Testis (tissue), 5 donors: ENCODE measurements at places on chromosomes 5 and 9.

DNA sequence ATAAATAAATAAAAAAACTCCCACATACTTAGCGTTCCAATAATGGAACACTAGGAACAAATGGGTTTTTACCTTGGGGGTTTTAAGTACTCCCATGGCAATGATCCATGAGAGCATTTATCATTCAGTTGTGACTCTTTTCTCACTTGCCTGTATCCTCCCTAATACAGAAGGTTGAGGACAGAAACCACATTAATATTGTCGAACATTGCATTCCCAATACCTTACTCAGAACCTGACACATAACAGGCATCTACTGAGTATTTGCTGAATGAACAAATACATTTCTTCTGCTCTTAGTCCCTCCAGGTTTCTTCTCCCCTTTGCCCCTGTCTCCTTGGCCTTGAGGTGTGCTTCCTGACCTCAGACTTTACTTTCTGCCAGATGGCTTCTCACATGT lies 175.9 kb downstream of the CEMIP2 start:
- H3K27ac ChIP-seq, result no peak overlapping the region
- H3K36me3 ChIP-seq, result no peaks in the 10 kb centered on the region
- H3K4me1 ChIP-seq, result no peaks in the 10 kb centered on the region

GRCh38 chr5:126508251-126508961 lies 85.2 kb downstream of the GRAMD2B start:
- no peak for DNase-seq
- no peaks in the 10 kb centered on the region for H3K27me3 ChIP-seq
- H3K36me3 ChIP-seq, result no peaks in the 10 kb centered on the region
- H3K4me3 ChIP-seq, result no peak overlapping the region
- H3K27ac ChIP-seq, result peak overlapping the region; percentile 67

DNA sequence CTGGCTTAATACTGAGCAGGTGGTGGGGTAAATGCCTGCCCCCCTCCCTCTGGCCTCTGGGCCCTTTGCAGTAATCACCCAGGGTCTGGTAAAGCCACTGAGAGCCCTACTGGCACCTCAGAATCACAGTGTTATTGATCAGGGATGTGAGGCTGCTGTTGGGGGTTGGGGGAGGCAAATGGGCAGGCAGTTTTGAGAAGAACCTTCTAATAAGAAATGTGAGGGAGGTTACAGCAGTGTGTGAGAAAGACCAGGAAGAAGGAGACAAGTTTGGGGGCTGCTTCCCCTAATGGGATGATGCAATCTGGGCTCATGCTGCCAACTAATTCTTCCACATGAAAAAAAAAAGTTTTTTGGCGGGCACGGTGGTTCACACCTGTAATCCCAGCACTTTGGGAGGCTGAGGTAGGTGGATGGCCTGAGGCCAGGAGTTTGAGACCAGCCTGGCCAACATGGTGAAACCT lies 3.1 kb upstream of the B4GALT7 start:
- H3K36me3 ChIP-seq, result no peaks in the 10 kb centered on the region
- DNase-seq, result no peak
- no peak overlapping the region for H3K27ac ChIP-seq
- H3K4me1 ChIP-seq, result peaks cover 33% of the 10 kb centered on the region

DNA sequence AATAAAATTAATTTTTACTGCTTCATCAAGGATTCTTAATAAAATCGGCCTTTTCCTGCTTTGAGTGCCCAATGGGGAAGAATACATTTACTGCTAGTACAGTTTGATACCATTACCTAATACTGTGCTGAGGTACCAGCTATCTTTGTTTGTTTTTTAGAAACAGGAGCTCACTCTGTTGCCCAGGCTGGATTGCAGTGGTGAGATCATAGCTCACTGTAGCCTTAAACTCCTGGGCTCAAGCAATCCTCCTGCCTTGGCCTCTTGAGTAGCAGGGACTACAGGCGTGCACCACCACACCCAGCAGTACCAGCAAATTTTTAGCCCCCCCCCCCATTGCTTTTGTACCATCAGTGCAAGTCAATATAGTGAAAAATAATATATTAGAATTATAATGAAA lies 13.6 kb upstream of the ANKHD1 start:
- no peaks in the 10 kb centered on the region for H3K27me3 ChIP-seq
- no peak overlapping the region for H3K27ac ChIP-seq
- no peaks in the 10 kb centered on the region for H3K36me3 ChIP-seq
- H3K4me1 ChIP-seq, result no peaks in the 10 kb centered on the region
- DNase-seq, result no peak
- no peak overlapping the region for H3K4me3 ChIP-seq

DNA sequence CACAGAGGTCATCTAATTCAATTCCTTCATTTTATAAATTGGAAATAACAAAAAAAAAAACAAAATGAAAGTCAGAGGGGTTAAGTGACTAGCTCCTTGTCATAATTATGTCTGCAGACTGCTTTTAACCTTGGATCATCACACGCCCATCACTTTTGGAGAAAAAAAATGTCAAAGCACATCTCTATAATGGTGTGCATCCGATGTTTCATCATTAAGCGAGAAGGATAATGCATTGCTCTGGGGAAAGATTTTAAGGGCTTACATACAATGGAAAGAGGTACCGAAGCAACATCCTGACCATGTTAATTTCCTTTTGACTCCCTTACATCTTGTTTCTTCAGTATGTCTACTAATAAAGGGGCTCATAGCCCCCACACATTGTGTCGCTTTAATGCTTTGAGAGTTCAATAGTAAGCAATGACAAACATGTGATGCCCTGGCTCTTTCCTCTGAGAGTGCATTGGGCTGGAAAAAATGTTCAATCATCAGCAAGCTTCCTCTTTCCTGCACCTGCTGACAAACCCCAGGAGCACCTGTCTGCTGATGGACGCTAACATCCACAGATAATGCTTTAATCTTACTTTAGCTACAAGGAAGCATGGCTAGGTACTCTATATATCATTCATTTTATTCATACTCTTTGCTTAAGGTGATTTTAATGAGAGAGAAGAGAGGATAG lies 242.2 kb downstream of the SMARCA2 start:
- no peaks in the 10 kb centered on the region for H3K36me3 ChIP-seq
- peaks cover 3% of the 10 kb centered on the region for H3K4me1 ChIP-seq
- no peaks in the 10 kb centered on the region for H3K27me3 ChIP-seq
- H3K27ac ChIP-seq, result no peak overlapping the region
- DNase-seq, result no peak
- no peak overlapping the region for H3K4me3 ChIP-seq

- no peak overlapping the region for H3K4me3 ChIP-seq
- no peaks in the 10 kb centered on the region for H3K36me3 ChIP-seq
- peak; percentile 87 for DNase-seq
- no peak overlapping the region for H3K27ac ChIP-seq
- no peaks in the 10 kb centered on the region for H3K27me3 ChIP-seq
These were observed 13.2 kb upstream of the AQP7 start for GRCh38 chr9:33415501-33416038.

GRCh38 chr5:158410976-158411375 lies 552.0 kb upstream of the CLINT1 start:
- H3K27me3 ChIP-seq, result no peaks in the 10 kb centered on the region
- no peak overlapping the region for H3K27ac ChIP-seq
- no peak overlapping the region for H3K4me3 ChIP-seq
- no peaks in the 10 kb centered on the region for H3K36me3 ChIP-seq
- peaks cover 5% of the 10 kb centered on the region for H3K4me1 ChIP-seq
- no peak for DNase-seq

DNA sequence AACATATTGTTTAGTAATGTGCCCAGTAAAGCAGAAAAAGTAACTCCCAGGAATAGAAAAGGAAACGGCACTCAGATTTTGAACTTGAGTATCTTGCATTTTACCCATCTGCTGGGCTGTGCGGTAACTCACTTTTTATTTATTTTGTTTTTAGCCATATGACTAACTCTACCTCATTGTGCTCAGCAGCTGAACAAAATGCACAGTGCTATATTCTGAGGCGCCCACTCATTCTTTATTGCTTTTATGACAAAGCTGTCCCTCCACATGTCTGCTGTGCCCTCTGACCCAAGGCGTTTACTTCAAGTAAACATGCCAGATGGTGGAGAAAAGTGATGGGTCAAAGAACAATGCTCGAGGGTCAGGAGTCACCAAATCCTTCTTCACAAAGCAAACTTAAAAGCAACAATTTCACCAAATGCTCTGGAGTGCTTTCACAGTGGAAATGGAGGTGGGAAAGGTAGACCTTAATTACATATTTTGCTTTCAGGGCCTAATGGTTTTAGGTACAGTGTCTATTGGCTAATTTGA lies 215.2 kb upstream of the ELAVL2 start:
- H3K4me1 ChIP-seq, result no peaks in the 10 kb centered on the region
- no peaks in the 10 kb centered on the region for H3K27me3 ChIP-seq
- no peak overlapping the region for H3K27ac ChIP-seq
- DNase-seq, result no peak
- H3K36me3 ChIP-seq, result no peaks in the 10 kb centered on the region

GRCh38 chr5:167886196-167886595 lies 405.2 kb upstream of the WWC1 start:
- H3K4me3 ChIP-seq, result no peak overlapping the region
- no peaks in the 10 kb centered on the region for H3K4me1 ChIP-seq
- no peaks in the 10 kb centered on the region for H3K36me3 ChIP-seq
- H3K27ac ChIP-seq, result no peak overlapping the region
- no peaks in the 10 kb centered on the region for H3K27me3 ChIP-seq

GRCh38 chr5:142293486-142293885 lies 31.3 kb downstream of the SPRY4 start:
- H3K4me3 ChIP-seq, result no peak overlapping the region
- H3K27ac ChIP-seq, result no peak overlapping the region
- peaks cover 3% of the 10 kb centered on the region for H3K4me1 ChIP-seq
- no peak for DNase-seq
- no peaks in the 10 kb centered on the region for H3K27me3 ChIP-seq

- no peaks in the 10 kb centered on the region for H3K36me3 ChIP-seq
- H3K27me3 ChIP-seq, result no peaks in the 10 kb centered on the region
- no peaks in the 10 kb centered on the region for H3K4me1 ChIP-seq
- H3K27ac ChIP-seq, result no peak overlapping the region
- no peak overlapping the region for H3K4me3 ChIP-seq
These were observed 402.5 kb downstream of the NFIB start for GRCh38 chr9:13911473-13911872.

DNA sequence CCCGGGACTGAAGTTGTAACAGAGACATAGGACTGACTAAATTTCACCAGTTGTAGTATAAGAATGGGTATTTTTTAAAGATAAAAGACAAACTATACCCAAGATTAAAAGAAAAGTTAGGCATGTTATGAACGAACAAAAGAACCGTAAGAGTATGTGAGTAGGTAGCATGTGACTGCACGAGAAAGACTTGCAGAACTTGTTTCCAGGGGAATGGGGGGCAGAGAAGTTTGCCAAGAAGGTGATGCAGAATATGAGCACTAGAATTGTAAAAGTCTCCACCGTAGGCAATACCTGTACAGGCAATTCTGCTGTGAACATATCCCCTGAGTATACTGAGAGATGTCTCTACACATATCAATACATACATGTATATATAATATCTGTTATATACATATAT lies 614.7 kb downstream of the PRELID2 start:
- no peak for DNase-seq
- no peak overlapping the region for H3K4me3 ChIP-seq
- H3K36me3 ChIP-seq, result no peaks in the 10 kb centered on the region
- no peaks in the 10 kb centered on the region for H3K27me3 ChIP-seq
- no peak overlapping the region for H3K27ac ChIP-seq

- H3K4me3 ChIP-seq, result no peak overlapping the region
- H3K27me3 ChIP-seq, result no peaks in the 10 kb centered on the region
- H3K27ac ChIP-seq, result no peak overlapping the region
- no peaks in the 10 kb centered on the region for H3K36me3 ChIP-seq
These were observed 71.8 kb upstream of the TAF11L2 start for GRCh38 chr5:17426104-17426749.

- H3K36me3 ChIP-seq, result no peaks in the 10 kb centered on the region
- no peaks in the 10 kb centered on the region for H3K27me3 ChIP-seq
- no peak overlapping the region for H3K27ac ChIP-seq
These were observed 30.2 kb downstream of the MAML1 start for GRCh38 chr5:179762781-179763176.

DNA sequence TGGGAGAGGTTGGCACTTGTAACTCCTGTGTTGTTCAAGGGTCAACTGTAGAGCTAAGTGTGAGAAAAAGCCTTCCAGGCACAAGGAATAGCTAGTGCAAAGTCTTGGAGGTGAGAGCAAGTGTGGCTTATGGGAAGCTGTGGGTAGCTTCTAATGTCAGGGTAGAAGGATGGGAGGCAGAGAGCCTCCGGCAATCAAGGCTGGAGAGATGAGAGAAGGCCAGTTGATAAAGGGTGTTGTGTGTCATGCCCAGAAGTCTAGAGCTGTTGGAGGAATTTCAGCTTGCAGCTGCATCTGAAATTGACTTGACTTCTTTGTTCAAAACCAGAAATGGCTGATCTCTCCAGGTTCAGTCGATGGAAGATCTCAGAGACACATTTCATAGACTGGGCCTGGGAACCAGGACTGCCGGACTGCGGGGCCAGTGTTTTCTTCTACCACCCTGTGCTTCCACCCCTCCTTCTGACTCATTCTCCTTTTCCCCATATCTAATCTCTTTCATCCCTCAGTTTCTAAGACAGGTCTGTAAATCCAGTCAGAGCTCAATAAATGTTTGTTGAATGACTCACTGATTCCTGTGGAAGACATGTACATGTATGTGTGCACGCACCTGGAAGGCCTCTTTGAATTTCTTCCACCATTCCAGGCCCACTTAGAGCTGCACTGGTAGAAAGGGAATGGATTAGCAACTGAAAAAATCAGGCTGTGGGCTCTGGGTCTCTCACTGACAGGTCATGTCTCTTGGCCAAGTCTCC lies 67.8 kb upstream of the KLF4 start:
- no peak overlapping the region for H3K4me3 ChIP-seq
- no peak overlapping the region for H3K27ac ChIP-seq
- no peaks in the 10 kb centered on the region for H3K27me3 ChIP-seq
- H3K36me3 ChIP-seq, result no peaks in the 10 kb centered on the region
- no peak for DNase-seq
- no peaks in the 10 kb centered on the region for H3K4me1 ChIP-seq

- no peak for DNase-seq
- H3K4me3 ChIP-seq, result no peak overlapping the region
- H3K36me3 ChIP-seq, result no peaks in the 10 kb centered on the region
- H3K4me1 ChIP-seq, result no peaks in the 10 kb centered on the region
- no peak overlapping the region for H3K27ac ChIP-seq
- H3K27me3 ChIP-seq, result no peaks in the 10 kb centered on the region
These were observed 80.9 kb downstream of the FOXD1 start for GRCh38 chr5:73367650-73368049.

GRCh38 chr5:141245250-141245717 lies at the start of gene PCDHB15:
Gene PCDHB15, plus strand, starts transcription at chr5:141245395. Its CDS starts 184 bp downstream, at chr5:141245579.
- no peaks in the 10 kb centered on the region for H3K27me3 ChIP-seq
- DNase-seq, result peak; percentile 85
- no peaks in the 10 kb centered on the region for H3K4me1 ChIP-seq
- H3K27ac ChIP-seq, result peak within 1 kb of the TSS; percentile 51
